Right atrium auricular region (tissue), 2 donors: ENCODE measurements at places on chromosomes 12 and 14. TPM values are rescaled to one million over a fixed set of nuclear protein-coding genes. Genes with fewer than 3 reads are reported as not detected.

Gene STXBP6
- 20.2 TPM for total RNA-seq

Gene BICDL1
- total RNA-seq: 9.8 TPM

Gene TMEM117
- total RNA-seq: 24.1 TPM

Gene MUCL1
- total RNA-seq: not detected

Gene RND1
- 0.70 TPM for total RNA-seq

GRCh38 chr12:42084522-42084921 lies 60.2 kb downstream of the GXYLT1 start:
- DNase-seq: no peak

DNA sequence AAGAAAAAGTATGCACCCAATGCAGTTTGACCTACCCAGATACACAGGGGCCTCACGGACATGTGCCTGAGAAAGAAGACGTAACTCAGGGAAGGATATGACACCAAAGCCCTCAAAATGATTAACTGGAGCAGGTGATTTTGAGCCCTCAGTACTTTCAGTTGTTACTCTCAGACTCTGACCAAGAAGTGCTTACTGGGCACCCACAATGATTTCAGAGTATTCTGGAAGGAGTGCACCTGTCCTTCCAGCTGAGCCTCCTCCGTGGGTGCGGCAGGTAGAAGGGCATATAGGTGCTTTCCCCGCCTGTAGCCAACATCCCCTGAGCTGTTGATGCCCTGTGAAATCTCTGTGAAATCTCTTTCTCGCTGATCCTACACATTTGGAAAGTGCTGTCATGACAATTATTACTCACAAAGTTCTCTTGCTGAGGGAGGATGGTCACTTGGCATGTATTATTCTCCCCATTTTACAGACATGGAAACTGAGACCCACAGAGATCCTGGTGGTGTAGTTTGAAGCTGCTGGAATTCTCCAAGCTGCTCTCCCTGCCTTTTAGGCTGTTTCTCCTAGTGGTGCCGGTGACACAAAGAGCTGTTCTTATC lies 154.3 kb upstream of the CCND2 start:
- peak; percentile 18 for DNase-seq

GRCh38 chr12:23098517-23098916 lies 473.5 kb downstream of the ETNK1 start:
- no peak for DNase-seq

- no peak for DNase-seq
Measured at GRCh38 chr12:75571656-75572205, 60.3 kb upstream of the KRR1 start.

GRCh38 chr14:65585216-65585615 lies 172.7 kb downstream of the FUT8 start:
- no peak for DNase-seq

DNA sequence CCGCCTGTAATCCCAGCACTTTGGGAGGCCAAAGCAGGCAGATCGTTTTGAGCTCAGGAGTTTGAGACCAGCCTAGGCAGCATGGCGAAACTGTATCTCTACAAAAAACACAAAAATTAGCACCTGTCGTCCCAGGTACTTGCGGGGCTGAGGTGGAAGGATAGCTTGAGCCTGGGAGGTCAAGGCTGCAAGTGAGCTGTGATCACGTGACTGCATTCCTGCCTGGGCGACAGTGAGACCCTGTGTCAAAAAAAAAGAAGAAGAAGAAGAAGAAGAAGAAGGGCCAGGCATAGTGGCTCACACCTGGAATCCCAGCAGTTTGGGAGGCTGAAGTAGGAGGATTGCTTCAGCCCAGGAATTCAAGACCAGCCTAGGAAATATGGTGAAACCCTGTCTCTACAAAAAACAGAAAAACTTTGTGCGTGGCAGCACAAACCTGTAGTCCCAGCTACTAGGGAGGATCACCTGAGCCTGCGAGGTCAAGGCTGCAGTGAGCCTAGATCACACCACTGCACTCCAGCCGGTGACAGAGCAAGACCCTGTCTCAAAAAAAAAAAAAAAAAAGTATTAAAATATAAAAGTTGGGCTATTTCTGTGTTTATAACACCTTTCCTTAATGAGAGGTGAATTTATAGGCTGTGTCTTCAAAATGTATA lies 15.5 kb downstream of the RXYLT1 start:
- DNase-seq: no peak

DNA sequence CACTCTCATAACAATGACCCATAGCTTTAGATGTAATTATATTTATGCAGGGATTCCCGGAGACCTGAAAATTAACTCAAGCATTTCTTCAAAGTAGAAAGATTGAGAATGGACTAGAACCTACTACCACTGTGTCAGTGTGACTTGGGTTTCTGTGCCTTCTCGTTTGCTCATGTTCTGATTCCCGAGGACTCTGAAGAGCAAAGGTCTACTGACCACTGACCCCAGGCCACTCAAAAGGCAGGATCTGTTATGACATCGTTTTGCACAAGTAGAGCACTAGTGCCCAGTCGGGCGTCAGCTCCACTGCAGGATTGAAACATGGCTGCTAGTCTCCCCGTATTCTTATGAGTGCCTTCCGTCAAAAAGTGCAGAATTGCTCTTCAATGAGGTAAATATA lies 53.8 kb upstream of the DHRS4 start:
- DNase-seq: no peak

- DNase-seq: no peak
Measured at GRCh38 chr12:6375269-6376078, at the start of gene SCNN1A. Gene SCNN1A (minus strand): TSS chr12:6375563. CDS start chr12:6374783, 780 bp downstream.

DNA sequence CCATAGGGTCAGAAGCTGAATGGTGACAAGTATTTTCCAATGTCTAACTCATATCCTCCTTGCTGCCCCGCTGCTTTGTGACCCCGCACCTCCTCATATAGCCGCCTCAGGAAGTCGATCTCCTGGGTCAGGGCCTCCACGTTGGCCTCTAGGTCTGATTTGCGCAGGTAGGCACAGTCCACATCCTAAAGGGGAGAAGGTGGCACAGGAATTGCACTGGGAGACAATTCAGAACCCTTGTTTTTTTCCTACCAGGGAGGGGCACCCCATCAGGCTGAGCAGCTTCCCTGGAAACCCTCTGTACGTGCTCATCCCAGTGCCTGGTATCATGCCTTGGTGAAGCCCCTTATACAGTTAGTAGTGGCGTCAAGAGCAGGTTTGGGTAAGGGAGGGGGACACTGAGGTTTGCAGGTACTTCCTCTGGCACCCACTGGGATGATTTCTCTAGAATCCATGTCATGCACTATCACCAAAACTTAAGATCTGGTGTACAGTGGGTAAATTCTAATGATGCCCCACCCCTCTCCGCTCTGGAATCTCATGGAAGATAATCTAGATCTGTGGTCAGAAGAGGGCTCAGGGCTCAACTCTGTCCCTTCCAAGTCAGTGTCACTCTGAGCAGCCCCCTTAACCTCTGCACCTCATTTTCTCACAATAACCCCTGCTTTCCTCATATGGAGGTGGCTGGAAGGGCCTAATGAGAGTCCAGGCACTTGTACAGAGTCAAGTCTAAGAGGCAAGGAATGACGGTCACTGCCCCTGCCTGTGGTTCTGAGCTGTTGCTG lies 20.1 kb upstream of the KRT86 start:
- no peak for DNase-seq

DNA sequence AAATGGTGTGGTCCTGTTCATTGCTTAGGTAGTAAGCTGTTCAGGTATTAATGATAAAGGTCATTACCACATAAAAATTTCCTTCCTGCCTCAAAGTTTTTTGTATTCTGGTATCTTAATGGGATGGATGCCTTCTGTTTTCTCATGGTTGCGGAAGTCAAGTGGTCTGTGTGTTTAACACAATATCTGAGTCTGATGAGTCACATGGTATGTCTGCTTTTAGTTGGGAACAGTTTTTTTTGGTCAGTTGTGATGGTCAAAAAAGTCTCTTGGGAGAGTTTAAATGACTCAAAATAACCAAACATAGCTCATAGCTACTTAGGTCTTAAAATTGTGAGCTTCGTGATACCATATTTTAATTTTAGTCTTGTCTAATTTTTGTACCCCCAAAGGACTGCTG lies 40.7 kb downstream of the STK38L start:
- no peak for DNase-seq

DNA sequence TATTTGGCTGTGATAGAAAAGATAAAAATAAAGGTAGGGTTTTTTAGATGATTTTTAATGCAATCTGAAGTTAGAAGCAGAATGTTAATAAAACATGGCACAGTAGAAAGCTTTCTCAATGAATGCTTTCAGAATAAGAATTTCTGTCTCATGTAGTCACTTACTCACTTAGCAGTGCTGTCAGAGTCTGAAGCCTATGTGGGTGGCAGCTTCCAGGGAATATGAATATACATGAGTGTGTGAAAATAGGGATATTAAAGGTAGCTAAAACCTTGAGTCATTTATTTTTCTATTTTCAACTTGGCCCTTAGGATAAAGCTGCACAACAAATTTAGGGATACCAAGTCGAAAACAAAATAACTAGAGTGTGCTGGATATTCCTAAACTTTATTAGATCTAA lies 427.9 kb downstream of the AEBP2 start:
- DNase-seq: no peak
